ENCODE measurements at places on chromosomes 1 and 21.
A peak's percentile ranks its signal among the peaks of the same experiment; 100 is the strongest.

- DNase-seq = no peak
Measured at GRCh38 chr1:180672505-180672904, 40.7 kb downstream of the XPR1 start.

DNA sequence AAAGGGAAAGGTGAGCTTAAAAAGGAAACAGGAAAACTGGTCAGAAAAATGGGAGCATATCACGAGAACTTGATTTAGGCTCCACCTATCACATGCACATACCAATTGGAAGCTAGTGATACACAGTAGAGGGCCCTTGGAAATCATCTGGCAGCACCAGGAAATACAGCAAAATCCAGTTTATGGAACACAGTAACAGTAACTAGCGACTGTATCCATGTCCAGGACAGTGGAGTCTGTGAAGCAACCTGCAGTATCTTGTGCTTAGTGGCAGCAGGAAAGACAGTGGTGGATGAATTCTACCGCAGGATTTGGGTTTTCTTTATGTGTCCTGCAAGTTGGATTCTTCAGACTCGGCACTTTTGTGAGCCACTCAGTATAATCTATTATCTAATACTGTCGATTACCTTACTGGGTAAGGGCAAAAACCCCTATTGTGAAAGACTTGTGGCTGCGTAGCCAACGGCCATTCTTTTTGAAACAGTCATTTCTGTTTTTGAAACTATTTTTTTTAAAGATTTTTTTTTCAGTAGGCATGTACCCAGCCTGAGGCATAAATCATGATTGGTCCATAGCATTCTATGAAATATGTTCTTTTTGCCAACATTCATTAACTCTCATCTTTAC, 1.6 kb upstream of the KDM4A start:
- no peak for DNase-seq

DNA sequence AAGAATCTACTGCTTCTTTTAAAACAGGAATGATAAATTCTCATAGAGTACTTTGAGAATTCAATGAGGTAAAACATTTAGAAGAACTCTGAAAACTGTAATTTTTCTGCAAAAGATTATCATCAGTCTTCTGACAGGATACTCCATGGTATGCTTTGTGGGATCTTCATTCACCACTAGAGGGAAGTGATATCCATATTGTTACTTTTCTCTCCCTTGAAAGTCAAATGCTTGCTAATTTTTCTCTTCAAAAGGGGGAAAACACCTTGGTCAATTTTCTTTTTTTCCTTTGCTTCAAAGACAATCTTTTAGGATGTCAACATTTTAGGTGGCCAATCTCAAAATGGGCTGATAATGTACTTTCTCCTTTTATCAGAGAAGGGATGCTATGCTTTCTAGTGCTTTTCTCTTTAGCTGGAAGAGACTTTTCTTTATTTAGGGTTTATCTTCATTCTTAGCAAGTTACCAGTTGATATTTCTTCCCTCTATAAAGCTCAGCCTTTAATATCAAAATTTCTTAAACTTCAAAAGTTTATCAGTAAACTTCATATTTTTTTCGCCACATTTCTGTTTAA, 95.5 kb downstream of the NEGR1 start:
- peak; percentile 5 for DNase-seq

- no peak for DNase-seq
Measured at GRCh38 chr21:21064353-21064752, 66.1 kb downstream of the NCAM2 start.

DNA sequence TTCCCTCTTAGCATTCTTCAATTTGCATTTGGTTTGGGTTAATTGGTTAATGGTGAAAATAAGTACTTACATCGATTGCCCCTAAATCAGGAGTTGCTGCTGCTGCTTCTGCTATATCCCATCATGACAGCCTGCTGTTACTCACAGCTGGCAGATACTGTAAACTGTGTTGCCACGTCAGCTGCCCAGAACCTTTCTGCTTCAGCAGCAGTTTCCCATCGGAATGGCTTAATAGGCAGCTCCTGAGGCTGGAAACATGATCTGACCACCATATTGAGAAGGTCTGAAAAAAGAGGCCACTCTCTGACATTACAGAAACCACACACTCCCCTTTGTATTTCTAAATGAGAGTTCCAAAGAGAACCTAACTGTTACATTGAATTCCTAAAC, 14.3 kb upstream of the SEC16B start:
- no peak for DNase-seq

DNA sequence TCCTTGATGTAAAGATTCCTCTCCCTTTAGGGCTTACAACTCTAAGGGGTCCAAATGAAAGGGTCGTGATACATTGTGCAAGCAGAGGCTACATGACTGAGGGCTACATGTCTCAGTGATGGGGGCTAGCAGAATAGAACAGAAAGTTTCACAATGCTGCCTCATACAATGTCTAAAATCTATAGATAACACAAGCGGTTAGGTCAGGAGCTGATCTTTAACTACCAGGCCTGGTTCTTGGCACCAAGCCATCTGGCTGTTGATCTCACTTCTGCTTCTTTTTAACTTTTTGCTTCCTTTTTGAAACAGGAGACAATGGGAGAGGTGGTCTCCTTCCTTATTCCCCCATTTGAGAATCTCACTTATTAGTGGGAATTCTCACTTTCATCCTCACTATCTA, 710.2 kb downstream of the AMY1C start:
- DNase-seq = no peak

- no peak for DNase-seq
Measured at GRCh38 chr21:44571844-44572782, 1.4 kb upstream of the KRTAP10-4 start.
